ENCODE measurements at places on chromosomes 2 and 18.

- no peak for DNase-seq
These were observed 14.4 kb downstream of the CCNT2 start for GRCh38 chr2:134932864-134933526.

- DNase-seq = no peak
These were observed 43.7 kb downstream of the FIGN start for GRCh38 chr2:163692081-163692480.

DNA sequence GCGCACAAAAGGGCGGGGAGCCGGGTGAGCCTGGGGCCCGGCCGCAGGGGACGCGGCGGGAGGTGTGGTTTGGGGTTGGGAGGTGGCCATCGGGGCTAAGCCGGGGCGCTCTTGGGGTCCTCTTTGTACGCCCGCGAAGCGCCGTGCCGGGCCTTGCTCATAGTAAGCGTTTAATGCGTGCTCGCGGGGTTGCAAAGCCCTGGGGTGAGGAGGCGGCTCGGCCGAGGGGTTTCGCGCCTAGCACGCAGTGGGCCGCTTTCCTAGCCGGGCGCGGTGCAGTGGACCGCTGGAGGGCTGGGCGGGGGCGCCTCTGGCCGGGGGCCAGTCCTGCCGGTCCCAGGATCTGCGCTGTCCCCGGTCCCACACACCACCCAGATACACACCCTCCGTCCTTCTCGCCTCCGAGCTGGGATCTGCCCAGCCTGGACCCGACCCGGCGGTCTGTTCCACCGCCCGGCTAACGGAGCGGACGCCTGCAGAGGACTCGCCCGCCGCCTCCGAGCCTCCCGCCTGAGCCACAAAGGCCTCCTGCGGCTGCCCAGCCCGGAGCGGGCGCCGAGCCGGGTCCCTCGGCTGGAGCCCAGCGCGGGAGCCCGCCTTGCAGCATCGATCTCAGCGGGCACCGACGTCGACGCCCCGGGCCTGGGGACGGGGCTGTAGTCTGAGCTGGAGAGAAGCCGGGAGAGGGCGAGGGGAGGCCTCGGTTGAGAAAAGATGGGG lies 564 bp downstream of the DPYSL5 start:
- no peak for DNase-seq

DNA sequence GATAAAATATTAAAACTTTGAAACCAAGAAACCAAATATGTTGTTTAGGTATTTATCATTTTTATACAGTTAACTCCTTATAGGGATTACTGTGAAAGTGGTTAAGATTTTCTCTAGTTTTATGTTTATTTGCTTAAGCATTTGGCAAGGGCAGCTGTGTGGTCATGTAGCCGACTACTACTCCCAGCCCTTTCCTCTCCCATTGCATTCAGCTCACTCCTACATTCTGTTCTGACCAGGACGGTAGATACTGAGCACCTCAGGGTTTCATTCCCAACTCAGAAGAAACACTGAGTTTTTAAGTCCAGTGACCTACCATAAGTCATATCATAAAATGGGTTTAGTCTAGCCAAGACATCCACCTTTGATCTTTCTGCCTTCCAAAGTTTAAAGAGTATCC lies 19.8 kb downstream of the FZD5 start:
- no peak for DNase-seq

- DNase-seq = peak; percentile 72
These were observed 11.0 kb downstream of the ANKRD12 start for GRCh38 chr18:9147440-9148202.

GRCh38 chr2:178238750-178239149 lies 44.4 kb downstream of the OSBPL6 start:
- DNase-seq = no peak

GRCh38 chr18:35089382-35089781 lies 48.2 kb downstream of the MAPRE2 start:
- DNase-seq = no peak

Measured in fibroblast of gingiva (primary cell).